ENCODE measurements at places on chromosomes 5 and 9.

DNA sequence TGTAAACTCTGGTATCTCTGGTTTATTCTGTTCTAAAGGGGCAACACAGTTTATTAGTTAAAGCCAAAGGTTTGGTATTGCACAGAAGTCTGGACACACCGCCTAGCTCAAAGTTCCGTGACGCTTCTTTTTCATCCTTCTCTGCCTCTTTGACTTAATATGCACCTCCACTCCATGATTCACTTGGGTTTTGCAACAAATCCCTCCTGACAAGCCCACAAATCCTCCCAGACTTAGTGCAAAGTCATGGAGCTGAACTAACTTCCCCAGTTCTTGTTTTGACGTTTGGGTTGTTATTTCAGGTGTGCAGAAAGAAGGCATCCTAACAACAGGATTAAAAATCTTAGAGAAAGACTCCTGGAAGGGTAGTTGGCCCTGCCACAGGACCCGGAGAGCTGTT lies 441.6 kb upstream of the DMAC1 start:
- DNase-seq: no peak

DNA sequence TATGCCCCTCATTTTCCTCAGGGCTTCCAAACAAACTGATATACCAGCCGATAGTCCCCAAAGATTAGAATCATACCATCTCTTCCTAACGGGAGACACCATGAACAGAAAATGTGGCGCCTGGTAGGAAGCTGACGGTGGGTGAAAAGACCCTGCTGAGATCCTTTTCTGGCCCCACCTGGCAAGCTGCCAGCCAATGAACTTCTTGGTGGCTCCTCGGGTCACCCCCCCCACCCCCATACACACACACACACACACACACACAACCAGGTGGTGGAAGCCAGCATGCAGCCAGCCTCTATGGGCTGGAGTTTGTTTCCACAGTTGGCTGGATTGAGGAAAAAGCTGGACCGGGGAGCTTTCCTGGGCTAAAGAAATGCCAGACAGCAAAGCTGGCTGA lies 4.8 kb upstream of the CCIN start:
- no peak for DNase-seq

- DNase-seq: no peak
These were observed 127.3 kb downstream of the CRB2 start for GRCh38 chr9:123483191-123483803.

DNA sequence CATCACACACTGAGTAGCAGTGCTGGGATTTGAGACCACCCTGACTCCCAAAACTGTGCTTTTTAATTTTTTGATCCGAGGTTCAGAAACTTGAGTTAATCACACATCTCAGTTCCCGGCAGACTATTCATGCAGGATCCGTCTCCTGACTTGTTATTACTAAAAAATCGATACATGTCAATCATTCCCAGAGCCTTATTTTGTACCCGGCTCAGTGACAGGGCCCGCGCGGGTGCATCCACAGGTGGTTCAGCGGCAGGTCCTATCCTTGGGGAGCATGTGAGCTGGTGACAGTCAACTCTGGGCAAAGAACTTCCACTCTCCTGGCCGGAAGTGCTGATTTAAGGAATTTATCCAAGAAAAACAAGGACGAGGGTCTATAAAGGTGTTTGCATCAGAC lies 95.9 kb upstream of the MVB12B start:
- DNase-seq: no peak

- DNase-seq: no peak
These were observed 82.4 kb downstream of the FOXD1 start for GRCh38 chr5:73365990-73366667.

GRCh38 chr5:116486588-116486987 lies 88.0 kb downstream of the SEMA6A start:
- no peak for DNase-seq

DNA sequence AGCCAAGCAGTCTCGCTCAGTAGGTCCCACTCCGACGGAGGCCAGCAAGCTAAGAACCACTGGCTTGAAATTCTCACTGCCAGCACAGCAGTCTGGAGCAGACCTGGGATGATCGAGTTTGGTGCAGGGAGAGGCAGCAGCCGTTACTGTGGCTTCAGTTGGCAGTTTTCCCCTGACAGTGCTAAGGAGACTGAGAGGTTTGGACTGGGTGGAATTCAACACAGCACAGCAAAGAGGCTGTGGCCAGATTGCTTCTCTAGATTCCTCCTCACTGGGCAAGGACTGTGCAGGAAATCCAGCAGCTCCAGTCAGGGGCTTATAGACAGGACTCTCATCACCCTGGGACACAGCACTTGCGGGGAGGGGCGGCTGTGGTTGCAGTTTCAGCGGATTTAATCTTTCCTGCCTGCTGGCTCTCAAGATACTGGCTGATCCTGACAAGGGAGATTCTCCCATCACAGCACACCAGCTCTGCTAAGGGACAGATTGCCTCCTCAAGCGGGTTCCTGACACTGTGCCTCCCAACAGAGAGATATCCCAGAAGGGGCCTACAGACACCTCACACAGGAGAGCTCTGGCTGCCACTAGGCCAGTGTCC lies 122.1 kb downstream of the YIPF5 start:
- DNase-seq: no peak

DNA sequence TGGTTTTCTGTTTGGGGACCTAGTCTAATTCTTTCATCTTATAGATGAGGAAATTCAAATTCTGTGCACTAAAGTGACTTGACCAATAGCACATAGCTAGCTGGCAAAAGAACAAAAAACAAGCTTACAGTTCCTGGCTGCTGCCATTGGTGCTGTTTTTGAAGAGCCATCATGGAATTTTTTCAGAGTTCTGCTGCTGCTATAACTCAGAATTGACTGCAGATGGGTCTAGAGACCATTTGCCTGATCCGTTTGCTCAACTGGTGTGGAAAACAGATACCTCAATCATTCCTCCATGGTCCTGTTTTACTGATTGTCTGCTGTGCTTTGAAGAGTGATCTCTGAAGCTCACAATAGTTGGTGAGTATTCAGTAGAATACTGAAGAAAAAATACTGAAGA lies 15.2 kb downstream of the FBXL7 start:
- DNase-seq: no peak

- no peak for DNase-seq
These were observed 232.3 kb downstream of the GAS1 start for GRCh38 chr9:86714999-86715398.

DNA sequence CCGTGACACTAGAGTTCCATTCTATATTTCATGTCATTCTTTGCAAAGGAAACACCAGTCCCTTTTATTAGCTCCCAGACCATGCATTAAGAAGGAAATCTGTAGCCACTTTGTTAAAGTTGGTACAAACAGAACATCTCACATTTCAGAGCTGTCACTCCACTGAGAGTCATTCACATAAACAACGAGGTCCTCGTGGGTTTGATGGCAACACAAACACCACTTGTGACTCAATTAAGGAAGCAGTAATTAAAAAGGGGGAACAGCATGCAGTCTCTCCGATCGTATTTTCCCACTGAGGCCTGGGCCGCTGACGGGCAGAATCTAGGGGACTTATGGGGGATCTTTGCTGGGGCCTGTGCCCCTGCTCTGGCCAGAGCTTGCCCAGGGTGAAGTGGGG lies 94.2 kb upstream of the ZNF618 start:
- no peak for DNase-seq

DNA sequence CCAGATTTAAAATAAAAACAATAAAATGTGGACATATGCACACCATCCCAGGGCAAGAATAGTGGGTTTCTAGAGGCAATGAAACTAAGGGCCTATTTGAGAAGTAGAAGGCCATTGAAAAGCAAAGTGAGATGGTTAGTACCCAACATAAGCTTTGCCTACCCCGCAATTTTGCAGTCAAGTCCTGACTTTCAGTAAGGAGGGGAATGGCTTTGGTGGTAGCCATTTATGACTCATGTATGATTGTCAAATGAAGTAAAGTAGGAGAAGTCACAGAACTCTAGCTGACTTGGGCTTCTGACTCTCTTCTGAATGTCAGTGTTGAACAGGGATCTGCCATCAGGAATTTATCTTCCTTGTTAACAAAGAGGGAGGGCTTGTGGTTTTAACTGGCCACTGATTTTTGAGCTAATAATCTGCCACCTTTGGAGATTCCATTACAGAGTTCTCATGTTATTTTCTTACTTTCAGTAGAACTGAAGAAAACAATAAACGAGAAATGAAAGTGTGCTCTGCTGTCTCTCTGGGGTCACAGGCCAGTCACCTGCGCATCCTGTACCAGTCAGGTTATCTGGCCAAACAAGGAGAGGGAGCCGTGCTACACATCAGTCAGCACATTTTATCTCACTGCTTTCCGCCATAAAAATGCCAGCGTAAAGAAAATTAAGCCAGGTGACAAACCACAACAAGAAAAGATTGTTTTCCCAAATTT lies 14.3 kb upstream of the SNCAIP start:
- no peak for DNase-seq

DNA sequence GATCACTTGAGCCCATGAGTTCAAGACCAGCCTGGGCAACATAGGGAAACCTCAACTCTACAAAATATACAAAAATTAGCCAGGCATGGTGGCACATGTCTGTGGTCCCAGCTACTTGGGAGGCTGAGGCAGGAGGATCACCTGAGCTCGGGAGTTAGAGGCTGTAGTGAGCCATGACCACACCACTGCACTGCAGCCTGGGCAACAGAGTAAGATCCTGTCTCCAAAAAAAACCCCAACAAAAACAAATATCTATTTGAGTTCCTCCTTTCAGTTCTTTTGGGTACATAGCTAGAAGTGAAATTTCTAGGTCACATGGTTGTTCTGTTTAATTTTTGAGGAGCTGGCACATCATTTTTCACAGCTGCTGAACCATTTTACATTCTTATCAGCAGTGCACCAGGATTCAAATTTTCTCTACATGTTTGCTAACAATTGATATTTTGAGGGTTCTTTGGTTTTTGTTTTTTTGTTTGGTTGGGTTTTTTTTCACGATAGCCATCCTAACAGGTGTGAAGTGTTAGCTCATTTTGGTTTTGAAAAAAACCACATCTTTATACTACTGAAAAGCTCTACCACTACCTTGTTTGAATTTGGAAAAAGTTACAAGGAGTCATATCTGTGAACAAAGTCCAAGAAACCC lies 176.9 kb upstream of the SLC12A2 start:
- DNase-seq: no peak

DNA sequence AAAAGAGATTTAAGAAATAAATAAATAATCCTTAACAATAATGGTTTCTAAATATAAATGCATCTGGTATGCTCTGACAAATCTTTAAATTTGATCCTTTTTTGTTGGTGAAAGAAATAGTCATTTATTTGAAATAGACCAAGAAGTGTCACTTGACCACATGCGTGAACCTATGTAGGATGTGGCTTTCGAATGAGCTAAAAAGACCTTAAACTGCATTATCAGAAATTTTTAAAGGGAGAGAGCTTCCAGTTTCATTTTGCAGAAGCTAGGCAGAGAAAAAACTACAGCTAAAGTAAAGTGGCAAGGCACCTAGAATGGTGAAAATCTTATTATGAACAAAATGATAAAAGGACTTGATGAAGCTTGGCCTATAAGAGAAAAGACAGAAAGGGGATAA lies 309.2 kb upstream of the EFNA5 start:
- no peak for DNase-seq

- DNase-seq: no peak
These were observed 375.7 kb downstream of the NTRK2 start for GRCh38 chr9:85045271-85045670.

DNA sequence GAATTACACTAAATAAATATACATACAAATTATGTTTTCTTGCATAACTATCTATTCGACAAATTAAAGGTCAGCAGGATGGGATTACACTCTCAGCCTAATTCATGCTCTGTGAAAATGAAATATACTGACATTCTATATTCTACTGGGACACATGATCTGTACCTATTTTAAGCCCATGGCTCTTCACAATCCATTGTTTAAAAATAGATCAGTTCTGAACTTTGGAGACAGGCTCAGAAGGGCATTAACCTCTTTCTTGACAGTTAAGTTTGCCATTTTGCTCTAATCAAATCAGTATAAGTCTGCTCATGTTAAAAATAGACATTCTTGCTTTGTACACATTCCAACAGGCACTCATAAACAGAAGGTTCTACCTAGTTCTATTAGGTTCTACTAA lies 361.2 kb downstream of the HCN1 start:
- no peak for DNase-seq

DNA sequence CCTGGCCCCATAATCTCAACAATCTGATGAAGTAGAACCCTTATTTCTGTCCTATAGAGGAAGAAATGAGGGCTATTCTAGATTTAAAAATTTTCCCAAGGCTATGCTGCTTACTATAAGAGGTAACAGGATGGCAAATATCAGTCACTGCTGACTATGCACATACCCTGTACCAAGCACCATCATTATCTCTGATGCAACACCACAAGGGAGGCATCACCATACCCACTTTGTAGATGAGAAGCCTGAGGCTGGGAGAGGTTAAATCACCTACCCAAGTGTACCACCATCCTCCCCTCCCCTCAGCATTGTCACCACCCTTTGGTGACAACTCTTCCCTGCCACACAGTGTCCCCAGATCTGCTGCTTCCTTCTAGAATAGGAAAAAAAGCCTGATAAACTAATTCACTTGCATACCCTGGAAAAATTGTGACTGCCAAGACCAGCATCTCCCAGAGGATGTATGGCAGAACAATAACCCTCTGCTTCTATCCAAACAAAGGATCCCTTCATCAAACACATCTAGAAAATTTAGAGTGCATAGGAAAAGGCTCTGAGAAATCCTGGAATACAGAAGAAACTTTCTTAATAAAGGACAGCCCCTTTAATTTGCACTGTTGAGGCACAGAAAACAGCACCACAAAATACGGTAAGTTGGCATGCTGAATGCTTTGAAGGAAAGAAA lies 48.3 kb downstream of the PRRC1 start:
- no peak for DNase-seq

DNA sequence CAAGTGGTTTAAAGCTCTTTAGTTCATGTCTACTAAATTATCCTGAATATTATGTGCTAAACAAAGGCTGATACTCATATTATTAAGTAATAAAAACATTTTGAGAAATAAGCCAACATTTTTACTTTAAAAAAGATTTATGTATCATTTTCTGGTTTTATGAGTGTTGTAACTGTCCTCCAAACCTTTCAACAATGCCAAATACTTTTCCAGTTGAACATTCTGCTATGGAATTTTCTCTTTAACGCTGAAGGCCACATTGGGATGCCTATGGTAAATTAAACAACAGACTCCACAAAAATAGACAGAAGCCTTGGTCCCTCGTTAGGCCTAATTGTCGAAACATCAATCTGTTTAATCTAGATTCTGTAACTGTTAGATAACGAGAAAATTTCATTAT lies 131.3 kb downstream of the GLIS3 start:
- DNase-seq: no peak

DNA sequence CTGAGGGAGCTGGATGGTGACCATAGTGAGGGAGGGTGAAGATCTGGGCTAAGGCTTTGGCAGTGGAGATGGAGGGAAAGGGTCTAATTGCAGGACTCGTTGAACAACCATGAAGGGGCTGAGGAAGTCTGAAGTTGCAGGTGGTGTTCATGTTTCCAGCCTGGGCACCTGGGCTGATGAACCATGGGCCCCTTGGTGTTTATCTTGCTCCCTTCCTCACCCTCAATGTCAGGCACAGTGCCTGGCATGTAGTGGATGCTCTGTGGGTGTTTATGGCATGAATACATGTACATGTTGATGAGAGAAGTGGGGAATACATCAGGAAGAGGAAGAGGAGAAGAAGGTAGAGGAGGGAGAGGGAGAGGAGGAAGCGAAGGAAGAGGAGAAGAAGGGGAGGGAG lies 31.3 kb upstream of the COL15A1 start:
- DNase-seq: no peak

Measured in activated naive CD8-positive, alpha-beta T cell treated with anti-CD3 and anti-CD28 coated beads, Interleukin-2, amount 50 U/mL, for 24 hours (primary cell).